ENCODE measurements at places on chromosomes 4 and X.
A peak's percentile ranks its signal among the peaks of the same experiment; 100 is the strongest.

DNA sequence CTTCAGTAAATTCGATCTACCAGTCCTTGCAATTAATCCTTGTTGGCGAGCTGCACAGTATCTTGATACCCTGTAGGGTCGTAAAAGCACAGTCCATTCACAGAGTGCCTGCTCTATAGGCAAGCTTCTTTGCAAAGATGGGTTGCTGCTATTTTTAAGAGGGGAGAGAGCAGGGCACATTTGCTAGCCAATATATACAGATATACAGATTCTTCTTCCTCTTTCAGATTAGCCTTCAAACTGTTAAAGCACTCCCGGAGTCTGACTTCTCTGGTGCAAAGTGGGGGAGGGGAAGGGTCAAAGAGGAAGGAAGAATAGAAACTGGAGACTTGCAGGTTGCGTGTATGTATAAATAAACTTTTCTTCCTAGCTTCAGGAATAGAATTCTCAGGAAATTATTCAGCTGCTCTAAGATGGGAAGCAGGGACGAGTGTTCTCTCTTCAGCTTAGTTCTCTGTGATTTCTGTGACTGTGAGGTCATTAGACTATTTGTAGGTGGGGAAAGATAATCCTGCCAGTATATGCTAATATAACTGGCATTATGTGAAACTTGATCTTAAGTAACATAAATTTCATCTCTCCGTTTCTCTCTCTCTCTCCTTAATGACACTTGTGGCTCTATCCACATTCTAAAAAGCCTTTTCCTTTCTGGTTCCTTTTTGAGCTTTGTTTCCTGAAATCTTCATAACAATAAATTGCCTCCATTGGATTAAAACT, at the start of gene CYSLTR1:
Gene CYSLTR1 (minus strand): TSS at position 242 of the 717 bp plus-strand sequence. CDS start 53,865 bp downstream, outside the sequence.
- peak; percentile 43 for DNase-seq

GRCh38 chr4:80540785-80541469, 205.4 kb downstream of the CFAP299 start:
- DNase-seq = no peak

- DNase-seq = no peak
Measured at GRCh38 chr4:74161666-74162450, 3.9 kb downstream of the MTHFD2L start.

GRCh38 chr4:177671845-177672244, 229.6 kb upstream of the AGA start:
- no peak for DNase-seq

Measured in muscle of arm (tissue), 14 donors.